ENCODE measurements at places on chromosomes 7 and 10.

- DNase-seq: no peak
These were observed 111.4 kb downstream of the ST7 start for GRCh38 chr7:117064688-117065087.

DNA sequence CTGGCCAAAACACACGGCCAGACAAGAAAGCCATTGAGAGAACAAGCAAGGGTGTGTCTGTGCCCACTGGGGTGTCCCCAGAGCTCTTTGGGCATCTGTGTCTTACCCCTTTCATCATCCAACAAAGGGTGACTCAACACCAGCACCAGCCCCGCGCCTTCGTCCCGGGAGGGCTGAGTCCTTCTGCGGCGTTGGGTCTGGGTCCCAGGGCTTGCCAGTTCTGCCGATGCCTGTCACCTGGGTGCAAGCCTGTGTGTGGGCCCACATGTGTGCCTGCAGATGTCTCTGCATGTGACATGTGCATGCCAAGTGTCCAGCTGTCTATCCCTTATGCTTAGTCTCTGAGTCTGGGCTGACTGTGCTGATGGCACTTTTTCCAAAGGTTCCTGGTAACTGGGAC is 24.4 kb upstream of the ELN start:
- no peak for DNase-seq

DNA sequence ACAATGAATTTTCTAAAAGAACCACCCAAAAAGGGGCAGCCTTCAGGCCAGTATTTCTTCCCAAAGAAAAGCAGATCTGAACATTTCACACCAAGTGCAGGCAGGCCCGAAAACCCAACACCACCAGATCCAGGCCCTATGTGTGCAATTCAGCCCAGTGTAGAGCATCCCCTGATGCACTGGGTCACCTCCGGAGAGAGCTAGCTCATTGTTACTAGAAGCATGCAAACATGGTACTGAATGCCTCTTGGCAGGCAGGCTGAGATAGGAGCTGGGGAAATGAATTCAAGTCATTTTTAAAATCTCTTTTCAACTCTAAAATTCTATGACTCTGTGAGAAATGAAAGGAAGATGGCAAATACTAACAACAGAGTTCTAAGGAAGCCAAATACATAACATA is 174.8 kb downstream of the ELMO1 start:
- no peak for DNase-seq

- peak; percentile 76 for DNase-seq
These were observed 8.9 kb downstream of the GLI3 start for GRCh38 chr7:42227936-42228591.

DNA sequence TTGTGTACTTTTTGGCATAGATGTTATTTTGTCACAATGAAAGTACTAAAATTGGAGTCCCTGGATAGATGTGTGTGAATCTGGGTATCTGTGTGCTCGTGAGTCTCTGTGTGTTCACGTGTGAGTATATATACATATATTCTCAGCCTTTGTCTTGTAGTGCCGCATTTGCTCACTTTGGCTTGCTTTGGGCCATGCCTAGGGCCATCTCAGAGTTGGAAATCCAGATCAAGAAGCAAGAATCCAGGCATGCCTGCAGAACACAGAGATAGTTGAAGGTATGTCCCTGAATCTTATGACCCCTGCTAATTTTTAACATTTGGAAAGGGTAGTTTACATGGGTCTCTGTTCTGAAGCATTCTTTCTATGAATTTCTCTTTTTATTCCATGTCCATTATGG is 208.7 kb downstream of the PHTF2 start:
- no peak for DNase-seq

GRCh38 chr10:8044908-8045725 is 9.4 kb upstream of the GATA3 start:
- DNase-seq: no peak

GRCh38 chr10:117418121-117418520 is 42.9 kb upstream of the PDZD8 start:
- peak; percentile 92 for DNase-seq

Data from epithelial cell of esophagus (primary cell).